ENCODE measurements at places on chromosomes 12 and 14. TPM values are rescaled to one million over a fixed set of nuclear protein-coding genes. Genes with fewer than 3 reads are reported as not detected.
A peak's percentile ranks its signal among the peaks of the same experiment; 100 is the strongest.

DNA sequence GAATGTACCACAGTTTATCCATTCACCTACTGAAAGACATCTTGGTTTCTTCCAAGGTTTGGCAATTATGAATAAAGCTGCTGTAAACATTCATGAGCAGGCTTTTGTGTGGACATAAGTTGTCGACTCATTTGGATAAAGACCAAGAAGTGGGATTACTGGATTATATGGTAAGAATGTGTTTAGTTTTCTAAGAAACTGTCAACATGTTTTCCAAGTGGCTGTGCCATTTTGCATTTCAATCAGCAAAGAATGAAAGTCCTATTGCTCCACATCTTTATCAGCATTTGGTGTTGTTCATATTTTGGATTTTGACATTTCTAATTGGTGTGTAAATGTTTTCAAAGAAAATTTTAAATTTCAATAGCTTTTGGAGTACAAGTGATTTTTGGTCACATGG lies 27.3 kb upstream of the KLRF1 start:
- DNase-seq = no peak

DNA sequence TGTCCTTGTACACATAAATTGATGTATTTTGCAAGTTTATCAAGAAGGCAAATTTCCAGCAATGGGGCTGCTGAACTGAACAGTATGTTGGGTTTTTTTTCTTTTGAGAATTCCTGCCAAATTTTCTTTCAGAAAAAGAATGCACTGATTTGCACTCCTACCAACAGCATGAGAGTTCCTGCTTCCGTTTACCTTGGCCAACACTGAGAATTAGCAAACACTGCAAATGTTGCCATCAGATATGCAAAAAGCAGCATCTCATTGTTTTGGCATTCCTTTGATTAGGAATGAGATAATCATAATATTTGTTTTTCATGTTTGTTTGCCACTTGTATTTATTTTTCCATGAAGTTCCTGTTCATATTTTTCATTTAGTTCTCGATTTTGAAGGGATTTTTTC lies 82.4 kb downstream of the RTN1 start:
- DNase-seq = no peak

The MUCL1 gene
- not detected for total RNA-seq

DNA sequence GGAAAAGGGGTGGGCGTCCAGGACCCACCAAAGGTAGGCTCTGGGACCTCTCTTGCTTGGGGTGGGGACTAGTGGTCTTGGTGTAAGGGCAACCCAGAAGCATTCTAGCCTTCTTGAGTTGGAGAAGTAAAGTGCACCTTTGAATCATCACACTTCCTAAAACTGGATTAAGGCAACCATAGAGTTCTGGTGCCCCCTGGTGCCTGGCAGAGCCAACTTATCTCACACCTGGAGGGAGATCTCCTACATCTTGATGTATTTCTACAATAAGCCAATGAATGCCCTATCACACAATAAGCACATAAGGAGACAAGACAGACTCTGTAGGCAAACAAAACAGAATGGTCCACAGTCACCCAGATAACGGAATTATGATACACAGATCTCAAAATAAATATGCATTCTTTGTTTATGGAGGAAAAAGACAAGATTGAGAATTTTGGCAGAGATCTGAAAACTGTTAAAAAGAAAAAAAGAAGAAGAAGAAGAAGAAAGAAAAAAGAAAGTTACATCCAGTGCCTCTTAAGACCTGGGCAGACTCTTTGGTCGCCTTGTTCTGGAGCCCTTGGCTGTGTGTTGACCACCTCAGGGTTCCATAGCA lies 95.9 kb upstream of the PPP2R5C start:
- peak; percentile 62 for DNase-seq

- DNase-seq = no peak
These were observed 4.1 kb upstream of the CRADD start for GRCh38 chr12:93673084-93673483.

The OGFOD2 gene
- total RNA-seq = 14.1 TPM

DNA sequence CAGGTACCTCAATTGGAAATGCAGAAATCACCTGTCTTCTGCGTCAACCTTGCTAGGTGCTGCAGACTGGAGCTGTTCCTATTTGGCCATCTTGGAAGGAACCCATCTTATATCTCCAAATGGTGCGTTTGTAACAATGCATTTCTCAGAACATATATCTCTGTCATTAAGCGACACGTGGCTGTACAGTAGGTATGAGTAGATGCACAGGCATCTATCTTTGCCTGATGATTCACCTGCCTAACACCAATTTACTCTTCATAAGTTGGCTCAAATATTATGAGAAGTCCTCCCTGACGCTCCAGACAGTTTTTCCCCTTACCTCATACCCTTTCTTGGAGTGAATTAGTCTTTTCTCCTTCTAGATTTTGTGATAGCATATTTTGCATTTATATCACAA lies 44.2 kb downstream of the GPR137C start:
- DNase-seq = no peak

The RHOJ gene
- not detected for total RNA-seq

DNA sequence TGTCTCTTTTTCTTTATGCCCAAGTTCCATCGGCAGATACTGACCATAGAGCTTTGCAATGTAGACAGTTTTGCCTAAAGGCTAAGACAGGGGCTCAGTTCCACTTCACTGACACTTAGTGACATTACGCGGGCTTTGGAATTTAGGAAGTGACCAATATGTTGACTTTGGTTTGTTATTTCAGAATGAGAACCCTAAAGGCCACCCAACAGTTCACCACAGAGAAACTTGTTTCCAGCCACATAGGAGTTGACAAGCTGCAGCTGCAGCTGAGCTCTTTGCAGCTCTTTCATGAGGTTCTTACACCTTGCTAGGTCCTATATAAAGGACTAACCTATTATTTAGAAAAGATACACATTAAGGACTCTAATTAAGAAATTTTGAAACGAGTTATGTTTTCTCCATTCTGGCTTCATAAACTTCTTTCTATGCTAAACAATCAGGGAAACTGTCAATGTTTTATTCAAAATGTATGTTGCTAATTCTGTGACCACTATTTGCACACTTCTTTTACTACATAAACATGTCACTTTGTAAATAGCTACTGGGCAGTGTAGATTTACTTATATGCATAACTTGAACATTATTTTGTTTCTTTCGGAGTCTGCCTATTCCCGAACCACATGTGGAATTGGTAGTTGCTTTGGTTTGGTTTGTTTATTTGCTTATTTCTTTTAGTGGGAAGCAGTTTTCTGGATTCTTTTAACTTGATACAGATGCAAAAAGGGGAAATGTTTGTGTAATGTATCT lies 18.5 kb upstream of the KLRD1 start:
- no peak for DNase-seq

The NGB gene
- total RNA-seq = 0.11 TPM

The GNPTAB gene
- 42.8 TPM for total RNA-seq
